ENCODE measurements at places on chromosomes 12 and 14.
A peak's percentile ranks its signal among the peaks of the same experiment; 100 is the strongest.

DNA sequence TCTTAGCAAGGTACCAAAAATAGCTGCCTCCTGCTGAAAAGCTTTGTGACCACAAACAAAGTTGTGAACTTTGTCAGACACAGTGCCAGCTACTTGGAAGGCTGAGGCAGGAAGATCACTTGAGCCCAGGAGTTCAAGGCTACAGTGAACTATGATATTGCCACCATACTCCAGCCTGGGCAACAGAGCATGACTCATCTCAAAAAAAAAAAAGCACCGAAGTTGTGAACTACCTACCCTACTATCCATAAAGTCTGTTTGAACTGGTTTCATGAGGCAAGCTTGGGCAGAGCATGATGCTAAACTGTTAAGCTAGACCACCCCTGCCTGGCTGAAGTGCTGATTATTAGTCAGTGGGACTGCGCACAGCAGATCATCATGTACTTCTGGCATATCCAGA is 75.5 kb downstream of the RAD52 start:
- no peak for DNase-seq

GRCh38 chr12:72448805-72449204 is 176.6 kb downstream of the TRHDE start:
- DNase-seq, result no peak

DNA sequence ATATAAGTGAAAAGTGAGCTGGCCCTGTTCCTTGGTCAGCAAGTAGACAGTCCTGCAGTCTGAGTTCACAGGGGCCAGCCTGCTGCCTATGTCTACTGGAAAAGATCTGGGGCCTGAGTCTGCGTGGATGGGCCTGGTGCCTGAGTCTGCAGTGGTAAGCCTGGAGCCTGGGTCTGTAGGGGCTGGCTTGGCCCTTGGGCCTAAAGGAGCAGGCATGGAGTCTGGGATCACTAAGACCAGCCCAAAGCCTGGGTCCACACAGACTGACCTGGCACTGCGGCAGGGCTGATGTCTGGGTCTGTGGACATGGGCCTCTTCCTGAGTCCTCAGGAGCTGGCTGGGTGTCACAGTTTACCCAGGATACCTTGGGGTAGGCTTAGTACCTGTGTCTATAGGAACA is 95.4 kb downstream of the KLHL28 start:
- DNase-seq, result no peak

DNA sequence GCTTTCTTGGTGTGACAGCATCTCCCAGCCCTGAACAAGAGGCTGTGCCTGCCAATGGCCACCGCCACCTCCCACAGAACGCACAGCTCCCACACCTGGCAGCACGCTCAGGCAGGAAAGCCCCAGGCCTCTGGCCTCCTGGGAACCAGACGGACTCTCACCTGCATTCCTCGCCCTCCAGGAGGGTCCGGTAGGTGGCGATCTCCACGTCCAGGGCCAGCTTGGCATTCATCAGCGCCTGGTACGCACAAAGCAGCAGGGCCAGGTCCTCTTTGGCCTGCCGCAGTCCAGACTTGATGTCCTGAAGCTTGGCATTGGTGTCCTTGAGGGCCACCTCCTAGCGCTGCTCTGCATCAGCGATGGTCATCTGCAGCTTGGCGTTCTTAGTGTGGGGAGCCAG is 12.1 kb upstream of the KRT77 start:
- DNase-seq, result no peak

- peak; percentile 15 for DNase-seq
Observed at GRCh38 chr12:25573346-25573745, 20.3 kb upstream of the LMNTD1 start.

- no peak for DNase-seq
Observed at GRCh38 chr12:1782215-1782614, 38.1 kb upstream of the LRTM2 start.

DNA sequence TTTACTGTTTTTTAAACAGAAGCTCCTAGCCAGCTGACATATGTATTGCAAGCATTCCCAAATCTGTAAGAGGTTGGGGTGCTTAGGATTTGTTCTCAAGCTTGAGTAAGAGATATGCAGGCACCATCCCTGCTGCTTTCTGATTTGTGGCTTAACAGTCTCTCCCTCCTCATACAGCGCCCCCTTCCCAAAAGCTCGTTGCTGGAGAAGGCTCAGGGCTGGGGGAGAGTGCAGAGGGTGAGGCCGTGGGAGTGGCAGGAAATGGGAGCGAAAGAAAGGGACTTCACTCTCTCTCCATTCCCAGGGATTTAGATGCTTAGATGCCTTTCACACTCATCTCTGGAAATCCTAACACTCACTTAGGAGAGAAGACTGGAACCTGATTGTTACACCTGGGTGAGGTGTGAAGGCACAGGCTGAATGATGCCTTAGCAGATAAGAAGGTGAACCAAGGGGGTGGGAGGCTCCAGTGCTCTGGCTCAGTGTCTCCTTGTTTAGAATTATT is 172.0 kb downstream of the C12orf75 start:
- no peak for DNase-seq

DNA sequence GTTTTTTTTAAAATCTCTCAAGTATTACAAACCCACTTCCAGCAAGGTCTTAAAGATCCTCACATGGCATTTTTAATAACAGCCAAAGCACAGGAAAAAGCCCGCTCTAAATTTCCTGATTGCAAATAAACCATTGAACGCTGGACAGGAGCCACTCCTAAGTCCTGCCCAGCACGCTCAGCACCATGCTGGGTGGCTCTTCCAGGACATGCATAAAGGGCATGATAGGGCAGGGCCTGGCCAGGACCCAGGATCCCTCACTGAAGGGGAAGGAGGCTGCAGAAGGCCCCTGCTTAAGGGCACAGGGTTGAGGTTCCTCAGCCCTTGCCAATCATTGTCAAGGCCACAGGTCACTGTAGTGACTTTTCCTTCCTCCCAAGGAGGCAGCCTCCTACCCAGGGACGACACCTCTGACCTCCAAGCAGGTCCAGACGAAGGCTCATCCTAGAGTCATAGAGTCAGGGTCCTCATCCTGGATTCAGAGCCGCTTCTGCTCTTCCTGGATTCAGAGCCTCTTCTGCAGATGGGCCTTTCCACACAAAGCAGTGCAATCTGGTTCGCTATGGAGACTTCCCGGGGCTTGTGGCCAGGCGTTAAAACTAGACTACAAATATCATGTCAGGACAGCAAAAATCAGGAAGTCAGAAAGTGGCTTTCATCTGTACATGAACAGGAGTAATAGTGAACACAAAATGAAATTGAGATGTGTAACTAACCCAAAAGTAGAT is 123.8 kb downstream of the GCH1 start:
- no peak for DNase-seq

All from midbrain (tissue), 1 donor.